ENCODE measurements at places on chromosomes 12 and 14.

DNA sequence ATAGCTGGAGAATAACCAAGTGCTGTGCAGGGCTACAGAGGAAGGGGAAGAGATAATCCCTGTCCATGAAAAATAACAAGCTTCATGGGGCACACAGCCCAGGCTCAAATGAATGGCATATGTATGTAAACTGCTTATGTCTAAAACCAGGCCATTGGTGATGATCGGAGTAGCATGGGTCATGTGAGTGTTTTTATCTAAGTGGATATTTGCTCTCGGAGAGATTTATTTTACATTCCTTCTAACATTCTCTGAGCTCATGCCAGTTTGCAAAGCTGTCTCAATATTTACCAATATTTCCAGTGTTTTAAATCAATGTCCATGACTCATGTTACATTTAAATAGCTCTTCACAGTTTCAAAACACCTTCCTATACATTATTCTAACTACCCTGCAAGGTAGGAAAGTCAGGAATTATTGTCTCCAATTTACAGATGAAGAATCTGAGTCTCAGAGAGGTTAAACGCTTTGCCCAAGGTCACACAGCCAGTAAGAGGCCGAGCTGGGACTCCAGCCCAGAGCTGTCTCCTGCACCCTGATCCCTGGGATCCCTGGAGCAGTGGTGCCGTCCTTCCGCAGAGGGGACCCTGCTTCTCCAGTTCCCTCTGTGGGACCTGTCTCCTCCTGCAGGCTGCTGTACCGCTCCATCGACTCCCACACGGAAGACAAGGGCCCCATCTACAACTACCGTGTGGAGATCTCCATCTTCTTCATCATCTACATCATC lies 186.7 kb upstream of the FKBP4 start:
- no peak for DNase-seq

- DNase-seq: no peak
Observed at GRCh38 chr12:26106347-26106746, 18.5 kb downstream of the BHLHE41 start.

- no peak for DNase-seq
Observed at GRCh38 chr12:79514730-79515529, 175.8 kb downstream of the PAWR start.

- DNase-seq: peak; percentile 19
Observed at GRCh38 chr12:122489038-122489437, 11.7 kb downstream of the ZCCHC8 start.

GRCh38 chr12:12008232-12008850 lies 62.4 kb upstream of the BCL2L14 start:
- DNase-seq: no peak

DNA sequence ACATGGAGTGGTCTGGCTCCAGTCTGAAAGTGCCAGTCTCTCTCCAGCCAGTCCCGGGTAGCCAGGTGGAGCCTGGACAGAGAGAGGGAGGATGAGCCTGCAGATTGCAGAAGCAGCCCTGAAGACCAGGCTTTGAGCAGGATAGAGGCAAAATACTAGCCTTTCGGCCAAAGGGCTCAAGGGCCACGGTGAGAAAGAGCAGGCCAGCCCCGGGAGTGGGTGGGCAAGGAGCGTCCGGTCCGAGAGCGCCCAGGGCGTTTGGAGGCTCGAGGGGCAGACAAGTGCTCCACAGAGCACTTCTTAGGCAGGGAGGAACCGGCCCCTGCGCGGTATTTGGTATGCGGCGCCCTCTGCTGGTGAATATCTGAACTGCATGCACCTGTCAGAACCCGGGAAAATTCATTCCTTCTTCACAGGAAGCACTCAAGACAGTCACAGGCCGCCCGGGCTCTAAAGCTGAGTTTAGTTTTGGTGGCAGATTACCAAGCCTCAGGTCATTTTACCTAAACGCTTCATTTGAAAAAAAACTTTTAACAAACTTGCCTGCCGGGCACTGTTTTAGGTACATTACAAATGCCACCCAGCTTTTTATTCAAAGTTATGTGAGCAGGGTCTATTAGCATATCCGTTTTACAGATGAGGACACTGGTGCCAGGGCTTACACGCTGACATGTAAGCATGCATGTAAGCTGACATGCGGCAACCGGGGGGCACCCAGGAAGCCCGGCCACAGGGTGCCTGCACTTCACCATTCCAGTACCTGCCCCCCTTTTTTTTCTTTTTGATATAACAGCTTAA lies 21.0 kb upstream of the PSMC1 start:
- peak; percentile 47 for DNase-seq

GRCh38 chr12:83016218-83016835 lies 329.6 kb downstream of the TMTC2 start:
- DNase-seq: no peak

- no peak for DNase-seq
Observed at GRCh38 chr12:122935318-122935717, 30.9 kb downstream of the ABCB9 start.

DNA sequence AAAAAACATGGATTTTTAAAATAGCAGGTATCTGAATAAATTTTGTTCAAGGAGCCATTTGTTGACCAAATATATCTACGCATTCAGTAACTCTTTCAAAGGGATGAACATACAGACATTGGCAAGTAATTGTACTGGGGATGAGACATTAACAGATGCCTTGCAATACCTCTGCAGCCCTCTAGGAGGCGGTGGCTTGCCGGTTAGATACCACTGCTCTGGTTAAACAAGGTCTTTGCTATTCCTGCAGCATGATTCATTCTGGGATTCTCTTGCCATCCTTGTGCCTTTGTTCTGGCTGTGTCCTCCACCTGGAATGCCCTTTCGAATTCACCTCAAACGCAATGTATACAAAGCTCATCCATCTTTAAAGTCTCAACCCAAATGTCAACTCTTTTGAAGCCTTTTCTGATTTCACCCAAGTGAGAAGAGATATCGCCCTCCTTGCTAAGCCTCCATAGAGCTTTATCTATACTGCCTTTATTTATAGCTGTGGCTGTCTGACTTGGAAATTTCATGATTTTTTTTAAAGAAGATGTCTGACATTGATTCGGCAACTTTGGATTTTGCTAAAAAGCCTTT lies 131.0 kb upstream of the SRRM4 start:
- peak; percentile 15 for DNase-seq

DNA sequence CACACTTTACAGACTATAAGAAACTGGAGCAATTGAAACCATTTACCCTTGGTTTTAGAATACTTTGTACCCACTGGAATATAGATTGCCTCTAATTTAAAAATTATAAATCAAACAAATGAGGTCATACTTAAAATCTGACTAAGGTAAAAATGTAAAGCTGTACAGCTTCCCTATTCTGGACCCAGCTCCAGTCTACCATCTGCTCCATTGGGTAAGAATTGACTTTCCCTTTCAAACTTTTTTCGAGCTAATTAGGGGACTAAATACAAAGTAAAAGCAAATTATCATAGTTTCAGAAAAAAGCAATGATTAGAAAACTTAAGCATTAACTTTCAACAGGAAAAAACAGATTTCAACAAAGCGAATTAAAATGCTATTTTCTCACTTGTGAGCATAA lies 4.3 kb downstream of the KRR1 start:
- no peak for DNase-seq

DNA sequence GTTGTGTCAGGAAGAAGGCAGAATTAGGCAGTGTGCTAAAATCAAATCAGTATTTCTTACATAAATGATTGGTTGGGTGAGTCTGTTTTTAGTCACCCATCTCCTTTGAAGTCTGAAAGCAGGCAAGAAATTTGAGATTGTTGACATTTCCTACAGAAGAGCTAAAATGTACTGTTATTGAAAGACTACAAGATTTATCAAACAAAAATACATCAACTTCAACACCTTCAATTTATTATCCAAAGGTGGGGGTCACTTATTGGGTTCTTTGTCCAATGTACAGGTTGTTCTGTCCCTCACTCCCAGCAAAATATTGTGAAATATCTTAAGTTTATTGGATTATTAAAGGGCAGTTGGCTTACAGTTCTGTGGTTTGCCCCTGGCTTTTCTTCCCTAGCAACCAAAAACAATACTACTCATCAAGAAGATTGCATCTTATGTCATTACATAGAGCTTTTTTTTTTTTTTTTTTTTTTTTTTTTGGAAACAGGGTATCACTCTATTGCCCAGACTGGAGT lies 20.6 kb upstream of the PKP2 start:
- DNase-seq: no peak

DNA sequence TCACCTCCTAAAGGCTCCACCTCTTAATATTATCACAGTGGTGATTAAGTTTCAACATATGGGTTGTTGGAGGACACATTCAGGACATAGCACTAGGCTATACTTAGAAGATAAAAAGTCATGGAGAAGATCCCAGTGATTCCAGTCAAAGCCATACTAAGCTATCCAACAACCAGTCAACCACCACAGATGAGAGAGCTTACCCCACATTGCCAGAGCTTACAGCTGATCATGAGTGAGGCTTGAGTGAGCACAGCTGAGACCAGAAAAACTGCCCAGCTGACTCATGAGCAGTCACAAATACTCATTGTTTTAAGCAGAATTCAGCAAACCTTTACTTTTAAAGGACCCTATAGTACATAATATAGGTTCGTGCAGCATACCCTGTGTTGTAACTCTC lies 85.1 kb downstream of the DRAM1 start:
- DNase-seq: no peak

GRCh38 chr12:67632005-67632404 lies 16.5 kb upstream of the DYRK2 start:
- DNase-seq: no peak

GRCh38 chr14:77000340-77001270 lies 27.9 kb downstream of the IRF2BPL start:
- no peak for DNase-seq

- no peak for DNase-seq
Observed at GRCh38 chr14:99118046-99118721, 153.8 kb downstream of the BCL11B start.

GRCh38 chr14:72563676-72564075 lies 330.2 kb downstream of the DPF3 start:
- no peak for DNase-seq

DNA sequence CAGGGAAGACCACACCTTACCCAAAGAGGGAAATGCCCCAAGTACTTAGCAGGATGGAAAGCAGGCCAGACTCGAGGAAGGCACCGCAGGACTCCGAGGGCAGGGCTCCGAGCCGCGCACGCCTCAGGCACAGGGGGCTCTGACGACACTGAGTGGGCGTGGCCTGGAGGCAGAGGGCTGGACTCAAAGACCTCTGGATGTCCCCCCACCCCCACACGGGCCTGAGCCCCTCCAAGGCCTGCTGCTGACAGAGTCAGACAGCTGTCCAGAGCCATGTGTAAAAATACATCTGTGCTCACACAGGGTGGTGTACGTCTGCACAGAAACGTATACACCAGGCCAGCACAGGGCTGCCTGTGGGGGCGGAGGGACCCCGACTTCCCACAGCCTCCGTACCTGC lies 1.4 kb downstream of the AKT1 start:
- DNase-seq: peak; percentile 79

DNA sequence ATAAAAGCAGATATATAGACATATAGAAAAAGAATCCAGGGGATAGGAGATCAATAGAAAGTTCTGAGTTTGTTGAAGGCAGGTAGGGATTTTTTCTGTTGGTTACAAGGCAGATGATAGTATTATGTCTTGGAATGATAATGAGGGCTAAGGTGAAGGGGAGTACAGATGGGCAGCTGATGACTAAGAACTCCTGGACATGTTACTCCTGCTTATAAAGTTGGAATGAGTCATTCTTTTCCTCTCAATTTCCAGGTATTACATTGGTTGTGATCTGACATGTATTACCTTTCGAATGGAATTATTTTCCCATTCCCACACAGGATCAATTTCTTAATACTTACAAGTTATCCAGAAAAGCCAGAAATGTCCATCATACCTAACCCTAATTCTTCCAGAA lies 545.2 kb upstream of the MGAT4C start:
- DNase-seq: no peak

DNA sequence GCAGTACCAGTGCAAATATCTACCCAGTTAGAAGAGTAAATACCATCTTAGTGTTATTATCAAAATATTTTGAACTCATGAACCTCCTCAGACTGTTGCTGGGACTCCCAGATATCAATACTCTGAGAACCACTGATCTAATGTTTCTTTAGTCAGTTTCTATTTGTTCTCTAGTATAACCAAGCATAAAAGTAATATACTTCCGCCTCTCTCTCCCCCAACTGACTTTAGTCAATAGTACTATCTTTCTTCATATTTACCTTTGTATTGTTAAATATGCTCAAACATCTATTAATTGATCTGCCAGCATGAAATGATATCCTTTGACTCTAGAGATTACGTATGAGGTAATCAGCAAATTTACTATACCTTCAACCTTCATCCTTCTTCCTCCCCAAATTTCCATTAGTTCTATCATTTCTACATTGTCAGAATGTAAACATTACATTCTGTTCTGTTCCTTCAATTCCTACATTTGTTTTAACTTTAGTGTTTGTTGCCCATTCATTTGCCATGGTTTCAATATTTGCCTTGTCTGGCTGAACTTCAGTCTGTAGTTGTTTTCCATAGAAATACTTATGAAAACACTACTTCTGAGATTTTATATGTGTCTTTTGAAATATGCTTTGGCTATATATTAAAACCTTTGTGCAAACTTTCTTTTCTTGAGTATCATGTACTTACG lies 192.5 kb upstream of the PDE3A start:
- DNase-seq: no peak

DNA sequence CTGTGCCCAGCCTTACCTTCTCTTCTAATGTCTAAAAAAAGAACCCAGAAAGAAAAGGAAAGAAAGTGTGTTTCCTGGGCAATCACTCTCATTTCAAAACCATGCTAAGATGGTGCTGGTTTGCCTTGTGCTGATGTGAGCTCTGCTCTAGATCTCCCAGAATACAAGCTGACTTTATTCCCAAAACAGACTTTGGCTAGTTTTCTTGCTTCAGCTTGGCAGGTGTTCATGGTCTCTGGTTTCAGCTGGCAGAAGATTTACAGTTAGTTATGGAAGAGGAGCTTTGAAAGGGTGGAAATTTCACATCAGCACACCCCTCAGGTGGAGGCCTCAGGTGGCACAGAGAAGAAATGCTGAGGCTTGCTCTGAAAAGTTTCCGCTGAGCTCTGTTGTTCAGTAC lies 34.4 kb downstream of the PPP1R36 start:
- no peak for DNase-seq

GRCh38 chr14:36768638-36769337 lies 107.1 kb downstream of the PAX9 start:
- no peak for DNase-seq

DNA sequence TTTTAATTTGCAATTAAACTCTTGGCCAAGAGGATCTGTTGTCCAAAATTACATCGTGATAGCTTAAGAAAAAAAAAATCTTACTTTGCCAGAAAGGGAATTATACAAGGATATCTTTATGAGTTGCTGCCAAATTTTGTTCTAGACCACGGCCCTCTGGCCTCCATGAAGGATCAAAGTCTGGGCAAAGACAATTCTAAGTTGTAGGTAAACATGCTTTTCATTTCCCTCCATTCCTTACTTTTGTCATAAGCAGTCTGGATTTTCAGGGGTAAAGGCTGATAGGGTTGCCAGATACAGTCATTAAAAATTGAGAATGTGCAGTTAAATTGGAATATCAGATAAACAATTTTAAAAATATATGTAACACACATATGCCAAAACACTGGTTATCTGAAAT lies 135.1 kb downstream of the MON2 start:
- no peak for DNase-seq

DNA sequence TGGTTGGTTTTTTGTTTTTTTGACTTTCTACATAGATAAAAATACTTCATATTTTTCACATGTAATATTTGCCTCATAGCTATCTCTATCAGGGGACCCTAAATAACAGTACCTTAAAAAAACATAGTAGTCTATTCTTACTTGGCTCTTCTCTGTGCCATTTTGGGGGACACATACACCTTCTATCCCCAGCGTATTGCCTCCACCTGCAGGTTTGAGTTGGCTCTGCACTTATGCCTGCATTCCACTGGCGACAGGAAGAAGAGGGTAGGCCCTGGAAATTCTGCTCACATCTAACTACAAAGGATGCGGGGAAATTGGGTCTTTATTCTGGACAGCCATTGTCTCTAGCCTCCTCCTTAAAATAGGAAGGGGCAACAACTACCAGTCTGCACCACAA lies 13.8 kb upstream of the IFI27L2 start:
- no peak for DNase-seq

All from HuH-7.5 (cell line).